ENCODE measurements at places on chromosomes 7 and 10.
A peak's percentile ranks its signal among the peaks of the same experiment; 100 is the strongest.

GRCh38 chr10:71842856-71843686, 8.0 kb downstream of the PSAP start:
- H3K4me3 ChIP-seq = no peak overlapping the region
- peaks cover 35% of the 10 kb centered on the region for H3K4me1 ChIP-seq
- H3K27ac ChIP-seq = peak overlapping the region; percentile 66
- DNase-seq = no peak

DNA sequence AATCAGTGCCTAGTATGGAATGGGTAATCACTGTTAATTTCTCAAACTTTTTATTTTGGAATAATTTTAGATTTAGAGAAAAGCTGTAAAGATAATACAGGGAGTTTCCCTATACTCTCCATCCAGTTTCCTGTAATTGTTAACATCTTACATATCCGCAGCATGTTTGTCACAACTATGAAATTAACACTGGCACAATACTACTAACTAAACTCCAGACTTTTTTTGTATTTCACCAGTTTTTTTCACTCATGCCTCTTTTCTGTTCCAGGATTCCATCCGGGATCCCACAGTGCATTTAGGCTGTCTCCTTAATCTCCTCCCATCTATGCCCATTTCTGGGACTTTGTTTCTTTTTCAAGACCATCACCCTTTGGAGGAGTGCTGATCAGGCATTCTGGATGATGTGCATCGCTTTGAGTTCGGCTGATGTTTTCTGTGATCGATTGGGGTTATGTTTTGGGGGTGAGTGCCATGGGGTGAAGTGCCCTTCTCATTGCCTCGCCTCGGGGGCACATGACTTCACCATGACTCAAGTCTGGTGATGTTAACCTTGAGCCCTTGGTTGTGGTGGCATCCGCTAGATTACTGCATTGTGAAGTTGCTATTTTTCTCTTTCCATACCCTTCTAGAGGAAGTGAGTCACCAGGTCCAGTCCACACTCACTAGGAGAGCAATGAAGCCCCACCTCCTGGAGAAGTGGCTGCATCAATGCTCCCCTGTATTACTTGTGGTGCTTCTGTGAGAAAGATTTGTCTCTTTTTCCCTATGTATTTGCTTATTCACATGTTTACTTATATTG, 43.9 kb upstream of the GRB10 start:
- H3K27ac ChIP-seq = no peak overlapping the region
- peaks cover 9% of the 10 kb centered on the region for H3K4me1 ChIP-seq
- no peak for DNase-seq
- peaks cover 10% of the 10 kb centered on the region for H3K27me3 ChIP-seq
- H3K4me3 ChIP-seq = no peak overlapping the region

DNA sequence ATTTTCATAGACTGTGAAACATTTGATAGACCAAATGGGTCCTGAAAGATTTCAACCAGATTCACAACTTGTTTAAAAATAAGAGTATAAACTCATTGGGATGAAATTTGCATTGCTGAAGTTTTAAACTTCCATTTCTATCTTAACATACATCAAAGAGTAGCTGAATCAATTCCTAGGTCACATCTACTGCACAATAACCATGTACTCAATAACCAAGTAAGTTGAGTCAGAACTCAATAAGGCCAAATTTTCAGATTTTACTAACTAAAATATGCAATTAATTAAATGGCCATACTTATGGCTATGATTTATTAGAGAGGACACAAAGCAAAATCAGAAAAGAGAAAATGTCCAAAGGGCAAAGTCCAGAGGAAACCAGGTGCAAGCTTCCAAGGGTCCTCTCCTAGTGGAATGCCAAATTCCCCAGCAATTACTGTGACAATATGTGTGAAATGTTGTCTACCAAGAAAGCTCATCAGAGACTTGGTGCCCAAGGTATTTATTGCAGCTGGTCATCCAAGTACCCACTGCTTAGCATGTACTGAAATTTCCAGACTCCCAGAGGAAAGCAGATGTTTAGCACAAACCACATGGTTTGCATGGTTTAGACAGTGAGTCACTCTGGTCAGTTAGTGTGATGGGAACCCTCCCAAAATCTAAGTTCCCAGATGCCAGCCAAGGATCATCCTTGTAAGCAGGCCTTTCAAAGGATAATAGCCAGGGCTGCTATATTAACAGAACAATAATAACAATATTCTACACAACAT, 238.9 kb downstream of the IPMK start:
- H3K36me3 ChIP-seq = no peaks in the 10 kb centered on the region
- peaks cover under 1% of the 10 kb centered on the region for H3K4me1 ChIP-seq
- no peak overlapping the region for H3K4me3 ChIP-seq
- DNase-seq = no peak

- no peak overlapping the region for H3K4me3 ChIP-seq
- H3K27ac ChIP-seq = no peak overlapping the region
- no peaks in the 10 kb centered on the region for H3K27me3 ChIP-seq
- peaks cover 22% of the 10 kb centered on the region for H3K4me1 ChIP-seq
- no peak for DNase-seq
Measured at GRCh38 chr10:22833781-22834180, 94.1 kb upstream of the ARMC3 start.

DNA sequence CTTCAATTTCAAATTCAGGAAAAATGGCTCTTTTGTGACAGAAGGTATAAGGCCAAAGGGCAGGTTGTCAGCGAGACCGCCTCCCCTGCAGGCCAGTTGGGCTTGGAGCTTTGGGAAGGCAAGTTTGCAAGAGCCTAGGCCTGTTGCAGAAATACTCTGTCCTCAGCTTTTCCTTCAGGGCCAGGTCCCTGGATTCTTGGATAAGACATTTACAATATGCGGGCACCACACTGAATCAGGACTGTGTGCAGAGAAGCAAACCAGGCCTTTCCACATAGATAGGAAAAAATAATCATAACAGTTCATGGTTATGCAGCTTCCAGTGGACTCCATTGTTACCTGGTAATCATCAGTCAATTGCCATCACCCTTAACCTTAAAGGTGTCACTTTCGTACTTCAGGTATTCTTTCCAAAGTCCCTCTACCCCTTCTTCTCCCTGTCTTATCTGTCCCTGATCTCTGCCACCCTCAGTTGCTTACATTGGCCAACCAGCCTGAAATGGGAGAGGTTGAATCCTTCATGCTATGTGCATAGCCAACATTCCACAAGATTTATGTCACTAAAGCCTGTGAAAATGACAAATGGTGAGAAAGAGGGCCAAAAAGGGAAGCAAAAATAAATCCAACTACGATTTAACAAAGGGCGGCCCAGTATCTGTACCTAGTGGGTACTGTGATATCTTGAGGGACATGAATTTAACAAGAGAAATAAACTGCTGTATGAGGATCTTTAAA, 304.5 kb upstream of the NFE2L3 start:
- peaks cover 5% of the 10 kb centered on the region for H3K27me3 ChIP-seq
- no peaks in the 10 kb centered on the region for H3K36me3 ChIP-seq
- no peak overlapping the region for H3K4me3 ChIP-seq
- DNase-seq = no peak

GRCh38 chr10:100325158-100325557, 4.9 kb downstream of the PKD2L1 start:
- no peak overlapping the region for H3K27ac ChIP-seq
- no peak overlapping the region for H3K4me3 ChIP-seq
- no peaks in the 10 kb centered on the region for H3K4me1 ChIP-seq
- H3K36me3 ChIP-seq = no peaks in the 10 kb centered on the region

DNA sequence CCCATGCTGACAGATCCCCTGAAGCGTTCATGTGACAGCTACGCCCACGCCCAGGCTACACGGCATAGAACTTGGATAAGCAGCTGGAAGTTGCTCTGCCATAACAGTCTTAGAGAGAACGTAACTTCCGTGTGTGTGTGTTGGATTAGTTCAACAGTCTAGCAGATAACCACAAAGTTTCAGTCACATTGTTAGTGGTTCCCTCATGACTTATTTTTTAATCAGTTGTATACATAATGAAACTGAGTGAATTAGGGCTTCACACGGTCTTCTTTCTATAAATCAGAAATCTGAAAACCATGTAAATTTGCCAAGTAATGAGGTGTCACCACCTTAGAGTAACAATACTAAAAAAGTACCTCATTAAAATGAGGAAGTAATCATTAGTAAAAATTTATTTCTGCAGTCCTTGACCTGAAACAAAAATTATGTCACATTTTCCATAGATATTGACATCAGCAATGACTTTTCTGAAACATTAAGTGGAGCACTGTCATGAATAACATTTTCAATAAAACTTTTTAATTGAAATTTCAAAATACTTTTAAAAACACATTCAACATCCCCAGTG, 21.7 kb upstream of the MACC1 start:
- DNase-seq = no peak
- H3K4me1 ChIP-seq = peaks cover 26% of the 10 kb centered on the region
- no peak overlapping the region for H3K27ac ChIP-seq
- H3K4me3 ChIP-seq = no peak overlapping the region
- H3K27me3 ChIP-seq = no peaks in the 10 kb centered on the region
- no peaks in the 10 kb centered on the region for H3K36me3 ChIP-seq

GRCh38 chr7:99898023-99898357, 21.2 kb upstream of the OR2AE1 start:
- no peak for DNase-seq
- no peak overlapping the region for H3K4me3 ChIP-seq
- peaks cover 12% of the 10 kb centered on the region for H3K4me1 ChIP-seq
- H3K36me3 ChIP-seq = peaks cover 23% of the 10 kb centered on the region
- peak overlapping the region; percentile 28 for H3K27ac ChIP-seq
- no peaks in the 10 kb centered on the region for H3K27me3 ChIP-seq

DNA sequence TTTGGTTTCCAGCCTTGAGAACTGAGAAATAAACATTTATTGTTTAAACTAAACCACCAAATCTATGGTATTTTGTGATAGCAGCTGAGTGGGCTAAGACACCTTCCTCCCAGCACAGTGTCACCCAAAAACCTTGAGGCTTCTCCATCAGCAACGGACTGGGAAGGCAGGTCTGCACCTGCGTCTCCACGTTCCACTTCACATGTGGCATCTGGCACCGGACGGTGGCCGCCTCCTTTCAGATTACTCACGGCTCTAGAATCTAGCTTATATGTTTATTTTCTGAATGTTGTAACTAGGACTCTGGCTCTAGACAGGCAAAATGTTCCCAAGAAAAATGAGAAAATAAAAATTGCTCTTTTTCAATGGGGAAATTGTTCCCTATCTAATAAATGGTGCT, 201.0 kb downstream of the ADARB2 start:
- no peaks in the 10 kb centered on the region for H3K36me3 ChIP-seq
- no peak overlapping the region for H3K4me3 ChIP-seq
- DNase-seq = no peak

DNA sequence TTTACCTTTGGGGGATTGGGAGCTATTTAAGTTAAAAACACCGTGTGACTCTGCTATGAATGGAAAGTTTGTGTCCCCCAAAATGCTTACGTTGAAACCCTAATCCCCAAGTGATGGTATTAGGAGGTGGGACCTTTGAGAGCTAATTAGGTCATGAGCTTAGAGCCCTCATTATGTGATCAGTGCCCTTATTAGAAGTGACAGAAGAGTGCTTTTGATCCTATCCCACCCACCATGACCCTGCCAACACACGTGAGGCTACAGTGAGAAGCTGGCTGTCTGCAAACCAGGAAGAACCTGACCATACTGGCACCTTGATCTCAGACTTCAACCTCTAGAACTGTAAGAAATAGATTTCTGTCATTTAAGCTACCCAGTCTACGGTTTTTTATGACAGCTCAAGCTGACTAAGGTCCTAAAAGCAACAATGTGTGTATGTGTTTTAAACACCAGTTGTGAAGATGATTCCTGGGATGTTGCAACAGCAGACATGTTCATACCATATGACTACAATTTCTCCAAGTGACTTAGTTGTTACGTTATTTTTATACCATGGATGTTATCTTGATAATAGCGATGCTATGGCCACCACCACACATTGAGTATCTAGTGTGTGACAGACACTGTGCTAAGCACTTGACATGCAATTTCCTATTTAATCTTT, 124.4 kb downstream of the PIP4K2A start:
- peaks cover 16% of the 10 kb centered on the region for H3K36me3 ChIP-seq
- peaks cover 25% of the 10 kb centered on the region for H3K4me1 ChIP-seq
- H3K4me3 ChIP-seq = no peak overlapping the region
- H3K27me3 ChIP-seq = no peaks in the 10 kb centered on the region
- no peak for DNase-seq

GRCh38 chr7:140358412-140359051, 39.8 kb downstream of the SLC37A3 start:
- H3K27me3 ChIP-seq = no peaks in the 10 kb centered on the region
- no peak overlapping the region for H3K27ac ChIP-seq
- no peak overlapping the region for H3K4me3 ChIP-seq
- DNase-seq = no peak
- no peaks in the 10 kb centered on the region for H3K4me1 ChIP-seq

DNA sequence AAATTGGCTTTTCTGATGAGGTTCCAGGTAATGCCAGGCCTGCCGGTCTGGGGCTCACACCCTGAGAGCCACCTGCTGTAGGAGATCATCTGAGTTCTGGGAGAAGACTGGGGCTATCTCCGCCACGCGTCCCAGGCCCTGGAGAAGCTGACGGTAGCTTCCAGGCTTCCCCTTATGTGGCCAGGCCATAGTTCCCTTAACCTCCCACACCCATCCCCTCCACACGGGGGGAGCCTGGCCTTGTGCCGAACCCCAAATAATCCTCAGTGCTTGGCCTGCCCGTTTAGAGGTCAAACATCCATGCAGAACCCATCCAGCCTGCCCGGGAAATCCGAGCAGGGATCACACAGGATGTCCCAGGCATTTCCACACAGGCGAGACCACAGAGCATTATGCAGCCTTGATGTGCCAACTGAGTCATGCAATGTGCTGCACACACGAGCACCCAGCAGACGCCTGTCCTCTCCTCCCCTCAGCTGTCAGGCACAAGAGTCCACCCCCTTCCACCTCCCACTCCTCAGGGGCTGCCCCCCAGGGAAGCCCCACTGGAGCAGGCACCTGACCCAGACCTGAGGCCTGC, 176.2 kb downstream of the PRKAG2 start:
- peaks cover 28% of the 10 kb centered on the region for H3K4me1 ChIP-seq
- H3K27me3 ChIP-seq = no peaks in the 10 kb centered on the region
- H3K4me3 ChIP-seq = no peak overlapping the region
- no peak overlapping the region for H3K27ac ChIP-seq

GRCh38 chr10:112953174-112954159, 3.4 kb downstream of the TCF7L2 start:
- peak; percentile 50 for DNase-seq
- no peaks in the 10 kb centered on the region for H3K27me3 ChIP-seq
- H3K4me1 ChIP-seq = peaks cover 62% of the 10 kb centered on the region
- peak overlapping the region; percentile 98 for H3K27ac ChIP-seq
- H3K36me3 ChIP-seq = no peaks in the 10 kb centered on the region
- H3K4me3 ChIP-seq = peak overlapping the region; percentile 96

- no peaks in the 10 kb centered on the region for H3K27me3 ChIP-seq
- H3K4me1 ChIP-seq = peaks cover 38% of the 10 kb centered on the region
- H3K36me3 ChIP-seq = no peaks in the 10 kb centered on the region
- no peak overlapping the region for H3K27ac ChIP-seq
Measured at GRCh38 chr10:95350219-95350829, 59.5 kb upstream of the PDLIM1 start.

- DNase-seq = no peak
- no peaks in the 10 kb centered on the region for H3K36me3 ChIP-seq
- H3K4me1 ChIP-seq = no peaks in the 10 kb centered on the region
- no peak overlapping the region for H3K27ac ChIP-seq
- H3K4me3 ChIP-seq = no peak overlapping the region
Measured at GRCh38 chr7:45593877-45594276, 19.7 kb downstream of the ADCY1 start.
